ENCODE measurements at places on chromosomes 1 and 21. TPM values are rescaled to one million over a fixed set of nuclear protein-coding genes. Genes with fewer than 3 reads are reported as not detected.

Gene SLC30A10
- not detected for total RNA-seq

Gene CDC7
- 30.3 TPM for total RNA-seq

Gene TTC34
- 0.79 TPM for total RNA-seq

Gene LAX1
- total RNA-seq, result 20.7 TPM

Gene KCNH1
- not detected for total RNA-seq

Gene CRABP2
- total RNA-seq, result 0.90 TPM

Gene ST7L
- total RNA-seq, result 12.2 TPM

Gene PHLDA3
- 7.9 TPM for total RNA-seq

Gene FMO3
- not detected for total RNA-seq

Gene ATP1A4
- total RNA-seq, result not detected
